ENCODE measurements at places on chromosomes 3 and 15. TPM values are rescaled to one million over a fixed set of nuclear protein-coding genes. Genes with fewer than 3 reads are reported as not detected.

PRSS50 gene
- total RNA-seq: not detected

- no peaks in the 10 kb centered on the region for H3K36me3 ChIP-seq
- no peak overlapping the region for H3K27ac ChIP-seq
- DNase-seq: no peak
- H3K27me3 ChIP-seq: no peaks in the 10 kb centered on the region
Measured at GRCh38 chr3:138818185-138818860, 16.4 kb downstream of the PIK3CB start.

- H3K27ac ChIP-seq: no peak overlapping the region
- H3K4me3 ChIP-seq: no peak overlapping the region
- peak; percentile 68 for DNase-seq
- no peaks in the 10 kb centered on the region for H3K36me3 ChIP-seq
- H3K4me1 ChIP-seq: no peaks in the 10 kb centered on the region
Measured at GRCh38 chr15:38176155-38176554, 76.5 kb upstream of the SPRED1 start.

GRCh38 chr15:82018201-82018600 lies 27.6 kb downstream of the MEX3B start:
- peaks cover 8% of the 10 kb centered on the region for H3K4me1 ChIP-seq
- H3K27ac ChIP-seq: no peak overlapping the region
- H3K27me3 ChIP-seq: peaks cover 7% of the 10 kb centered on the region

- H3K36me3 ChIP-seq: no peaks in the 10 kb centered on the region
- H3K27ac ChIP-seq: no peak overlapping the region
- H3K4me3 ChIP-seq: no peak overlapping the region
- no peaks in the 10 kb centered on the region for H3K4me1 ChIP-seq
- H3K27me3 ChIP-seq: no peaks in the 10 kb centered on the region
Measured at GRCh38 chr15:85973584-85974347, 105.9 kb upstream of the AGBL1 start.

ACOX2 gene
- total RNA-seq: 17.8 TPM

DNA sequence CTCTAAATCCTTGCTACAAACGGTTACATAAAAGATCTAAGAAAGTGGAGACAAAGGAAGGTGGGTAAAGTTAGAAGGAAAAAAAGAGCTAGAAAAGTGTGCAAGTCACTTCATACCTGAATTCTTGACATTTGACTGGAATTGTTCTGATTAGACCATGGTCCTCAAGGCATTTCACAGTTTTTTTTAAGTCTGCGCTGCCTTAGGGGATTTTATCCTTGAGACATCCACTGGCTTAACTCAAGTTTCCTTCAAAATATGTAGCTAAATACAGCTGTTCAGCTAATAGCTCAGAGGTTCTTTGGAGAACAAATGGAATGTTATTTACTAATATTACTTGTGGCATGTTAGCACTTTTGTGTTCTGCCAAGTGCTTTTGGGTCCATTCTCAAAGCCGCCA lies 236.9 kb downstream of the TP63 start:
- H3K4me1 ChIP-seq: no peaks in the 10 kb centered on the region
- H3K27me3 ChIP-seq: peaks cover 9% of the 10 kb centered on the region
- no peak overlapping the region for H3K4me3 ChIP-seq
- no peaks in the 10 kb centered on the region for H3K36me3 ChIP-seq

DNA sequence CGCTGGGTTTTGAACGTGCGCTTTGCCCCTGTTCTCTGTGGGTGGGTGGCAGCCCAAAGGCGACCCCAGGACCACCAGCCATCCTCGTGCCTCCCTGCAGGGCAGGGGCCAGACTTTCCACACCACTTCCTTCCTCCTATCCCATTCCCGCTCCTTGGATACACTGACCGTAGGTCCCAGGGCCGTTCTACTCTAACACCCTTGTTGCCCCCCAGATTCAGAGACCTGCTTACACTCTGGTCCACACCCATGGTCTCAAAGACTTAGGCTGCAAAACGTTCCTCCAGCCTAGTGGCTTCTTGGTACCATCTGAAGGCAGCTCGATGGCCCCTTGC lies 318 bp upstream of the DCLK3 start:
- H3K27ac ChIP-seq: no peak overlapping the region
- H3K4me1 ChIP-seq: no peaks in the 10 kb centered on the region
- DNase-seq: no peak
- no peak overlapping the region for H3K4me3 ChIP-seq
- peaks cover 42% of the 10 kb centered on the region for H3K27me3 ChIP-seq

CLDN11 gene
- total RNA-seq: 245 TPM

ANKRD34C gene
- not detected for total RNA-seq

ZNF502 gene
- total RNA-seq: 5.7 TPM

DNA sequence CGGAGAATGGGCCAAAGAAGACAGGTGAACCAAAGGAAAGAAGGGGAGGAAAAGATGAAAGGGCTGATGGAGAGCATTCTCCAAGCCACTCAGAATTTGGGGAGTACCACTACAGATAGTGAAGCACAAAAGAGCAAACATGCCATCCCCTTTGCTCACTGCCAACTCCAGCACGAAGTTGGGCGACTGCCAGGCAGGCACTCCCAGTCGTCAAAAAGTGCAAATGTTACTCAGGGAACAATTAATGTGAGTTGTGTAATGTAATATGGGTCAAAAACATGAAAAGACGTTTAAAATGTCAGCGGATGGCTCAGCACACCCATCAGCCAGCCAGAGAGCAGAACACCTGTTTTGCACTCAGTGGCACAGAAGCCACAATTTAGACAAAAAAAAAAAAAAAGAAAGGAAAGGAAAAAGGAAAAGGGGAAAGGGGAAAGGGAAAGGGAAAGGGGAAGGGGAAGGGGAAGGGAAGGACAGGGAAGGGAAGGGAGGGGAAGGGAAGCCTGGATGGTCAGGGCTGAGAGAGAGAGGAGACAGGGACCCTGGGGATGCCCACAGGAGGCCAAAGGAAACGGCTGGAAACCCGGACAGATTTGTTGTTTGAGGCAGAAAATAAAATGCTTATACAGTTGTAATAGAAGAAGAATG lies 82.7 kb downstream of the COL8A1 start:
- peak; percentile 29 for DNase-seq
- H3K4me1 ChIP-seq: peaks cover 11% of the 10 kb centered on the region
- H3K27ac ChIP-seq: no peak overlapping the region

GABRR3 gene
- not detected for total RNA-seq

ARGFX gene
- total RNA-seq: not detected

DNA sequence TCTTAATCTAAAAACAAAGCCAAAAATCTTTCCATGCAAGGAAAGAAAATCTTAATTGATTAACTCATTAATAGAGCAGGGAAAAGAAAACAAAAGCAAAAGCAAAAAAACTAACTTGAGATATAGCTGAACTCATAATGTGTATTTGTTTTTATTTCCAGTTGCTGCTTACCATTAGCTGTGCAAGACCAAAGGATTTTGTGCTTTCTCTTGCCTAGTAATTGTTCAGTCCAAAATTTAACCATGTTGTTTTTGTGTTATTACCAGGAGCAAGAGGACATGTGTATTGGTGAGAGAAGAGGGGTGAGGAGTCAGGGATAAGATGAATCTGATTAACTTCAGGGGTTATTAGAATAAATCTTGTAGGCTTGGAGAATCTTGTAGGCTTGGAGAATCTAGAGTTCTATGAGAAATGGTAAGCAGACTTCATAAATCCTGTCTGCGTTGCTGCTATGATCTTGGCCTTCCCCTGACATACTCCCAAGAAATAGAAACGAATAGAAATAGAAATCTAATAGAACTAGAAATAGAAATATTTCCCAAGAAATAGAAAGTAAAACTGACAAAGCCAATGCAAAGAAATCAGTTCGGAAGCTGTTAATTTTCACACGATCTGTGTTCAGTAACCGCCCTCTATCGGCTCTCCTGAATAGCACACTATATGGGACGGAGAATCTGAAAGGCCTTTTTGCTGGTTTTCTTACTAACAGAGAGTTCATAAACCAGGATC lies 72.6 kb upstream of the TNFSF10 start:
- no peak overlapping the region for H3K4me3 ChIP-seq
- DNase-seq: peak; percentile 40
- H3K4me1 ChIP-seq: no peaks in the 10 kb centered on the region
- H3K27me3 ChIP-seq: 0 out of 2 replicates have a peak, but pooled peaks cover 2% of the 10 kb centered on the region
- no peak overlapping the region for H3K27ac ChIP-seq

DNA sequence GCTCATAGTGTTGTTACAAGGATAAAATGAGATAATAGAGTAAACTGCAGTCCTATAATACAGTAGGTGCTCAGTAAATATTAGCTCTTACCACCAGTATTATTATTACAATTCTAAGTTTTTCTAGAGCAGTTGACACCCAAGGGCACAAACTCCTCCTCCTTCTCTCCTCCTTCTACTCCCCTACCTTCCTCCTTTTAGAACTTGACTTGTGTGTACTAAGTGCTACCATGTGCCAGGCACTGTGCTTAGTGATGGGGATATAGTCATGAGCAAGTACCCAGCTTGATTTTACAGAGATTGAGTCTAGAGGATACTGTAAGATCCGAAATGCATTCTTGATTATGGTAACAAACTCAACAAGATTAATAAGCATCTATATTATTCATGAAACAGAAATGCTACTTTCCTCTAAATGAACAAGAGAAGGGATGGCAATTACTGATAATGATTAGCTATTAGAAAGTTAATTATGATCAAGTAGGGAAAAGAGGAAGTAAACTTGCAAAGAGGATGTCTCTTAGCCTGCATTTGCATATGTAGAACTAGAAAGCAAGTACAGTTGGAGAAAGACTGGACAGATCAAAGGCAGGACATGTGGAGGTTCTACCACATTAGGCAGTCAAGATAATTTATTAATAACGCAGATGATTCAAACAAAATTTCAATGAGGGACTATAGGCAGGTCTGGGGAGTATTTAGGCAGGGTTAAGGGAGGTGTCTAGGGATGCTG lies 72.3 kb downstream of the CLDN11 start:
- no peaks in the 10 kb centered on the region for H3K36me3 ChIP-seq
- H3K27ac ChIP-seq: no peak overlapping the region
- no peak for DNase-seq
- H3K4me3 ChIP-seq: no peak overlapping the region
- peaks cover 6% of the 10 kb centered on the region for H3K4me1 ChIP-seq

- H3K27ac ChIP-seq: no peak overlapping the region
- no peaks in the 10 kb centered on the region for H3K36me3 ChIP-seq
- H3K4me1 ChIP-seq: no peaks in the 10 kb centered on the region
- H3K4me3 ChIP-seq: no peak overlapping the region
- H3K27me3 ChIP-seq: no peaks in the 10 kb centered on the region
Measured at GRCh38 chr3:27165321-27165721, 203.9 kb downstream of the NEK10 start.

DNA sequence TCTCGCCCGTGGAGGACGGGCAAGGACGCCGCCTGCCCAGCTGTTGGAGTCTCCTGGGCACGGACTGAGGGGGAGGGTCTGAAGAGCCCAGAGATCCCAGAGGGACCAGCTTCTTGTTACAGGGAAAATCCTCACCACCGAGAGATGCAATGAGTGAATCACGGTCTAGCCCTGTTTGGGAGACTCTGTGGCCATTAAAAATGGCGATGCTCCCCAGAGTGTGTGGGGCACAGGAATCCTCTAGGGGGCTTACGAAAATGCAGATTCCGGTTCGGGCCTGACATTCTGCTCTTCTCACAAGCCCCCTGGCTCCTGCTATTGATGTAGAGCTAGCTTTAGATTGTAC lies 35.5 kb upstream of the EPHB3 start:
- H3K4me1 ChIP-seq: peaks cover 3% of the 10 kb centered on the region
- H3K27ac ChIP-seq: no peak overlapping the region
- H3K36me3 ChIP-seq: no peaks in the 10 kb centered on the region
- no peak overlapping the region for H3K4me3 ChIP-seq

DNA sequence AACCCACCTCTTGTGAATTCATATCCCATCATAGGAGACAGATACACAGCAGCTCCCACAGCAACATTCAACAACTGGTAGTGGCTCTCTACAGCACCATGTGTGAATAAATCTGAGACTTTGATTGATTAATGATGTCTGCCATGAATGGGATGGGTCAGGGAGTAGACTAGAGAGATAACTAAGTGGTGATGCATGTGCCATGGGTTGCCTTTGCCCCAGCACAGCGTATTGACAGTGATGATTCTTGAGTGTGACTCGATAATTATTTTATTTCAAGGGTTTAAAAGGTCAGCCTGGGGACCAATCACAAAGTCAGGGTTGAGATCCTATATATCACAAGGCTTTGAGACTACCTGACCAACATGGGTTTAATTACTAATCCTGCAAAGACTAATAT lies 295.9 kb downstream of the PTPRG start:
- no peaks in the 10 kb centered on the region for H3K36me3 ChIP-seq
- peaks cover 6% of the 10 kb centered on the region for H3K4me1 ChIP-seq
- H3K27me3 ChIP-seq: no peaks in the 10 kb centered on the region
- no peak overlapping the region for H3K27ac ChIP-seq
- H3K4me3 ChIP-seq: no peak overlapping the region
- no peak for DNase-seq

RASGRF1 gene
- under 0.01 TPM for total RNA-seq

- peaks cover 3% of the 10 kb centered on the region for H3K4me1 ChIP-seq
- H3K4me3 ChIP-seq: no peak overlapping the region
- no peaks in the 10 kb centered on the region for H3K27me3 ChIP-seq
- no peak overlapping the region for H3K27ac ChIP-seq
- peaks cover 24% of the 10 kb centered on the region for H3K36me3 ChIP-seq
Measured at GRCh38 chr3:152419748-152420147, 151.0 kb downstream of the MBNL1 start.

DNA sequence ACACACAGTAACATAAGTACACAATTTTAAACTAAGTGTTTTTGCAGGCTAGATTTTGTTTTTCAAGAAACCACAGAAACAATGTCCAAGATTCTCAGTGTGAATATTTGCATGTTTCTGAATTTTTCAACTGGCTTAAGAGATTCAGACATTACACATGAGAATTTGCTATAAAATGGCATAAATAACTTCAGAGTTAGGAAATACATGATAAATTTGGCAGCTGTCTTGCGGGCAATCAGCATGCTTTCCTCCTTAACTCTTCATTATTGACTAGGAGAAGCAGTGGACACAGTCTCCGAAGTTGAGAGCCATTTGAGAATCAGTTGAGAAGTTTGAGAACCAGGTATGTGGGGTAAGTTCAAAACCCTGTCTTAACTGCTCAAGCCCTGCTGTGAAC lies 625.6 kb upstream of the SGO1 start:
- H3K36me3 ChIP-seq: no peaks in the 10 kb centered on the region
- no peaks in the 10 kb centered on the region for H3K4me1 ChIP-seq

TJP1 gene
- total RNA-seq: 43.4 TPM

DNA sequence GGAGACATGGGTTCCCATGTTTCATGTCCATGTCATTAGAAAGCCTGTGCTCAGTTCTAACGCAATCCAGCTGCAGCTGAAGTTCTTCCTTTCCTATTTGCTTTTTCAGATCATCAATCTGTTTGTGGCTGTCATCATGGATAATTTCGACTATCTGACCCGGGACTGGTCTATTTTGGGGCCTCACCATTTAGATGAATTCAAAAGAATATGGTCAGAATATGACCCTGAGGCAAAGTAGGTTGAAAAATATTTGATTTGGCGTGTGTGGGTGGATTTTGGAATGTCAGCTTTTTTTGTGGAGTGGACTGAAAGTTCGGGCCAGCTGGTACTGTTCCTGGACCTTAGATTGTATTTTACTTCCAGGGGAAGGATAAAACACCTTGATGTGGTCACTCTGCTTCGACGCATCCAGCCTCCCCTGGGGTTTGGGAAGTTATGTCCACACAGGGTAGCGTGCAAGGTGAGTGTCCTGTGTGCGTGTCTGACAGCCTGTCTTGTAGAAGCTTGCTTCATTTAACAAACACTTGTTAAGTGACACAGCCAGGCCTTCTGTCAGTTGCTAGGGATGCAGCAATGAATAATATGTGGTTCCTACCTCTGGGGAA lies 69.6 kb downstream of the CHDH start:
- H3K4me1 ChIP-seq: peaks cover 19% of the 10 kb centered on the region
- peaks cover 3% of the 10 kb centered on the region for H3K27me3 ChIP-seq
- no peak overlapping the region for H3K27ac ChIP-seq
- peak; percentile 8 for DNase-seq
- no peak overlapping the region for H3K4me3 ChIP-seq
- H3K36me3 ChIP-seq: no peaks in the 10 kb centered on the region

PCLAF gene
- 34.2 TPM for total RNA-seq

VEPH1 gene
- total RNA-seq: 130 TPM
